ENCODE measurements at places on chromosomes 11 and 22.

DNA sequence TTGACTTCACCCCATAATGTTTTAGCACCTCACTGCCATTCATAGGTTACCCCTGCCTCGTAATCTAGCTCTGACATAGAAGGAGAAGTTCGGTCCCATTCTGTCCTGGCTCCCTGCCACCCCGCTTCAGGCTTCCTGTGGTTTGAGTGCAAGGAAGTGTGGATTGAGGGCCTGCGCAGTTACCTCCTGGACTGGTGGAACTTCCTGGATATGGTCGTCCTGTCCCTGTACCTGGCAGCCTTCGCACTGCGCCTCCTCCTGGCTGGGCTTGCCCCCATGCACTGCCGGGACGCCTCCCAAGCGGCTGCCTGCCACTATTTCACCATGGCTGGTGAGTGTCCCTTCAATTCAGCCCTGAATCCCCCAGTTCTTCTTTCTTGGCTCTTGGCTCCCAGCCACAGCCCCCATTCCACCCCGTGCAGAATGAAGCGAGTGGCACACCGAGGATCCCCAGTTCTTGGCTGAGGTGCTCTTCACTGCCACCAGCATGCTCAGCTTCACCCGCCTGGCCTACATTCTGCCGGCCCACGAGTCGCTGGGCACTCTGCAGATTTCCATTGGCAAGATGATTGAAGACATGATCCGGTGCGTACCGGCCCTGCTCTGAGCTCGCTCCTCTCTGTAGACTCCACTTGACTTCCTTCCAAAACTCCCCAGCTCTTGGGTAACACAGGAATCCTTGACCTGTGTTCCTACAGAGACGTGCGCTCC, 15.4 kb downstream of the ART5 start:
- DNase-seq, result no peak

- DNase-seq, result no peak
Measured at GRCh38 chr11:122040464-122040863, 75.6 kb downstream of the BLID start.

DNA sequence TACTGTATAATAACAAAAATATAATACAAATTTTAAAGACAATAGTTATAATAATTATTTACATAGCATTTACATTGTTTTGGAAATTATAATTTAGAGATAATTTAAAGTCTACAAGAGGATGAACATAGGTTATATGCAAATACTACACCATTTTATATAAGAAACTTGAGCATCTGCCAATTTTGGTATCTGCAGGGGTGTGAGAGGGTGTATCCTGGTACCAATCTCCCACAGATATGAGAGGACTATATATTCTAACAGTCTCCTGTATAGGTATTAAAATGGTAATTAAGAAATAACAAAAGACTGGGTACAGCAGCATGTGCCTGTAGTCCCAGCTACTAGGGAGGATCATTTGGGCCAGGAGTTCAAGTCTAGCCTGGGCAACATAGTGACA, 134.4 kb downstream of the APOL5 start:
- no peak for DNase-seq

DNA sequence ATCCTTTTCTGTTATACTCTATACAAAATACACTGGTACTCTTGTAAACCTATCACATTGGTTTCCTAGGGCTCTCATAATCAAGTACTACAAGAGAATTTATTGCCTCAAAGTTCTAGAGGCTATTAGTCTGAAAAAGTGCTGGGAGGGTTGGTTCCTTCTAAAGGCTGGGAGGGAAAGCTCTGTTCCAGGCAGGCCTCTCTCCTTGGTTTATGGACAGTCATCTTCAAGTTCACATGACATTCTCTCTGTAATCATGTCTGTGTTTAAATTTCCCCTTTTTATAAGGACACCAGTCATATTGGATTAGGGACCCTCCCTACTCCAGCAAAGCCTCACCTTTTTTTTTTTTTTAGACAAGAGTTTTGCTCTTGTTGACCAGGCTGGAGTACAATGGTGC, 9.1 kb downstream of the SLC36A4 start:
- DNase-seq, result no peak

DNA sequence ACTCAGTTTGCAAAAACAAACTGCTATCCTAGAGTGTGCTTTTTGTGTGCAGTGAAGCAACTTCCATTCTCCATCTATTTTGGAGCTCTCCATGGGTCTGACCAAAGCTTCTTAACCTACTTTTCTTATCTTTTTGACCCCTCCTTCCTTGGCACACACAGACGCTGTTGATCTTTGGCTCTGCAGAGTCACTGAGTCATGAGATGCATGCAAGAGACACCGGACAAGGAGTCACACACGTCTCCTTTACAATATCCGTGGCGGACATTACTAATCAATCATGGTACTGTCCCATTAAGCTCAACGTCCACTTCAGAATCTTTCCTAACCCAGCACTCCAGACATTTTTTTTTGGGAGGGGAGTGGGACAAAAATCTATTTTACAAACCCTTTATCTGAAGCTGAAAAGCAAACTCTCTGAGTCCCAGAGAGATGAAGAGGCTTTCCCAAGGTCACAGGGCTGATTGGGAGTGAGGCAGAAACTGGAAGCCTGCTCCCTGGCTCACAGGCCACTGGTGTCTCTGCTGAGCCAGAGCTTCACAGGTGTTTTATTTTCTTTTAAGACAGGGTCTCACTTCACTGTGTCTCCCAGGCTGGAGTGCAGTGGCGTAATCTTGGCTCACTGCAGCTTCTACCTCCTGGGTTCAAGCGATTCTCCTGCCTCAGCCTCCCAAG, 165.8 kb upstream of the SYT13 start:
- DNase-seq, result no peak

- no peak for DNase-seq
Measured at GRCh38 chr11:63444160-63444559, 46.8 kb downstream of the PLAAT5 start.

DNA sequence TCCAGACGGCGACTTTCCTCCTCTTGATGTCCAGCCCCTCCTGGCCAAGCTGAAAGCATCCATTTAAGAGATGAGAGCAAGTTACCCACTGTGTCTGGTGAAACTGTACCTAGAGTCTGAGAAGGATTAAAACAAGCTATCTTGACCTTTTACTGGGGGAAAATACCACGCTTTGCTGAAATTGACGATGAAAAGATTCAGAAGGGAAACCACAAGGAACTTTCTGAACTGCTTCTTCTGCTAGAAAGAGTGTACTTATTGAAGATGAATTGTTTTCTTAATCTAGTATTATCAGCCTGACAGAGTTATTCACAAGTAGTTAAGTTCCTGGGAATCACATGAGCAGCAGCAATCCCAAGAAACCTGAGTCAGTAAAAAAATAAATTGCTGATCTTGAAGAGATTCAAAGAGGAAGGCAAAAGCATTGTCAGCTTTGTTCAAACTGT, 13.1 kb upstream of the MS4A6A start:
- DNase-seq, result no peak

- no peak for DNase-seq
Measured at GRCh38 chr11:31096191-31096805, 273.2 kb downstream of the DCDC1 start.

DNA sequence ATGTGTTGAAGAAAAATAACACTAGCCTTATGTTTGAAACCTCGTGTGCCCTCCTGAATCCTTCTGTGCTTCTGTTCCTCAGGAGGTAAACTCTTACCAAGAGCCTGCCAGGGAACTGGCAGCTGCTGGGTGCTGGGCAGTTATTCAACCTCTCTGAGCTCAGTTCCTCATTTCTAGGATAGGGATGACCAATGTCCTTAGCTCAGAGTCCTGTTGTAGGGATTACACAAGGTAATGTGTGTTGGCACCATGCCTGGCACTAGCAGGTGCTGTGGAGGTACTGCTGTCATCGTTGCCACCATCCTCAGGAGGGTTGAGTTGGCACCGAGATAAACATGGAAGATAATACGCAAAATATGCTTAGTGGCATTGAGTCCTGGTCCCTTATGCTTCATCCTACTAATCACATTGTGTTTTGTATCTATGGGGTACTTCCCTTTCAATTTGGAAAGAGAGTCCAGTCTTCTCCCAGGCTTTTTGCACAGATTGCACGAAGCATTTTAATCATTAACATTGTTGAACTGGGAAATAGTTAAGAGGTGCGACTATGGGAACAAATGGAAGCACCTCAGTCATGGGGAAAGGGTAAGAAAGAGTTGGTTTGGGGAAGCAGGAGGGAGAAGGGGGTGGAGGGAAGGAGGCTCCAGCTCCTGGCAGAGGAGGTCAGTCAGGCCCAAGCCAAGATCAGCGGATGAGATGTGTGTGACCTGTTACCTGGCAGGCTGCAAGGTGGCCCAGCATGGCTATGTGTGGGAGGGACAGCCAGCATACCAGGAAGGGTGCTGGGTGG, 56.7 kb downstream of the CABIN1 start:
- DNase-seq, result no peak

GRCh38 chr22:41286639-41287091, 678 bp upstream of the RANGAP1 start:
- peak; percentile 32 for DNase-seq

- DNase-seq, result no peak
Measured at GRCh38 chr11:1293619-1294015, 15.8 kb downstream of the TOLLIP start.

- DNase-seq, result no peak
Measured at GRCh38 chr11:70466154-70466553, 67.8 kb downstream of the CTTN start.

- DNase-seq, result peak; percentile 19
Measured at GRCh38 chr22:19629720-19630419, 84.4 kb upstream of the SEPTIN5 start.

- no peak for DNase-seq
Measured at GRCh38 chr22:41469218-41469851, 418 bp downstream of the ACO2 start.

DNA sequence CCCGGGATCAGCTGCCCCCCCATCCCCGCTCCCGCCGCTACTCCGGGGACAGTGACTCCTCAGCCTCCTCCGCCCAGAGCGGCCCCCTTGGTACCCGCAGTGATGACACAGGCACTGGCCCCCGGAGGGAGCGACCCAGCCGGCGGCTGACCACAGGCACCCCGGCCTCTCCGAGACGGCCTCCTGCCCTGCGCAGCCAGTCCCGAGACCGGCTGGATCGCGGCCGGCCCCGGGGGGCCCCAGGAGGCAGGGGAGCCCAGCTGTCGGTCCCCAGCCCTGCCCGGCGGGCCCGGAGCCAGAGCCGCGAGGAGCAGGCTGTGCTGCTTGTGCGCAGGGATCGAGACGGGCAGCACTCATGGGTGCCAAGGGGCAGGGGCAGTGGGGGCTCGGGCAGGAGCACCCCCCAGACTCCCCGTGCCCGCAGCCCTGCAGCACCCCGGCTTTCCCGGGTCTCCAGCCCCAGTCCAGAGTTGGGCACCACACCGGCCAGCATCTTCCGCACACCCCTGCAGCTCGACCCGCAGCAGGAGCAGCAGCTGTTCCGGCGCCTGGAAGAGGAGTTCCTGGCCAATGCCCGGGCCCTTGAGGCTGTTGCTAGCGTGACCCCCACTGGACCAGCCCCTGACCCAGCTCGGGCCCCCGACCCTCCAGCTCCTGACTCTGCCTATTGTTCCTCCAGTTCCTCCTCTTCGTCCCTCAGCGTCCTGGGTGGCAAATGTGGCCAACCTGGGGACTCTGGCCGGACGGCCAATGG, 3.9 kb downstream of the RASL10A start:
- no peak for DNase-seq

GRCh38 chr11:110716361-110716760, 4.1 kb upstream of the ARHGAP20 start:
- no peak for DNase-seq

- no peak for DNase-seq
Measured at GRCh38 chr11:108589136-108589535, 4.4 kb downstream of the EXPH5 start.

DNA sequence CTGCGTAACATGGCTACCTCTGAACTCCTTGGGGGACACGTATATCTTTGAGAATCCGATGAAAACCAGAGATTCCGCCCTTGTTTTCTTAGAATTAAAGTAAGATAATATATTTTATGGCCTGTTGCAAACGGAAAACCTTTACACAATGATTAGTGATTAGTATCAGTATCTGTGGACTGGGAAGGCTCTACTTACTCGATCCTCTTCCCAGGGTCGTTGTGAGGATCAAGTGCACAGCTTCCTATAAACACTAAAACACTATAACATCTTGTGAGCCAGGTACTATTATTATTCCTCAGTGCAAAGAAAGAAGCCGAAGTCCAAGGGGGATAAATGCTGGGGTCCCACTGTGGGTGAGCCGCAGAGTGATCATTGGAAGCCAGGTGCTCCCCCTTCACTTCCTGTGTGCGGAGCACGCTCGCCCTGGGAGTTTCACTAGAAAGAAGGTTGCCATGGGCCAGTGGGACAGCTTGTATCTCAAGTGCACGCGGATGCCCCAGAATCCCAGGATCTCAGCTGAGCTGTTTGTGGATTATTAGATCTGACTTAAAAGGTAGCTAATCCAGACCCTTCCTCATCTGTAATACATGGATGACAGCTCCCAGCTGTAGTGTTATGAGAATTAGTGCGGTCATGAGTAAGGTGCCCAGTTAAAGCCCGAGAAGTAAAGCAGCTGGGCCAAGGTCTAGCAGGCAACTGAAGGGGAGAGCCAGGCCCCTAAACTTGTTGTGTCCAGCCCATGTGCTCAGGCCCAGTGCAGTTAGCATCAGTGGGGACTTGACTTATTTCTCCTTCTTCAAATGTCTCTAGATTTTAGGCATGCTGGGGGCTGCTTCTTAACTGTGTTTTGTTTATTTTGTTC, 839 bp downstream of the CBY1 start:
- DNase-seq, result no peak

DNA sequence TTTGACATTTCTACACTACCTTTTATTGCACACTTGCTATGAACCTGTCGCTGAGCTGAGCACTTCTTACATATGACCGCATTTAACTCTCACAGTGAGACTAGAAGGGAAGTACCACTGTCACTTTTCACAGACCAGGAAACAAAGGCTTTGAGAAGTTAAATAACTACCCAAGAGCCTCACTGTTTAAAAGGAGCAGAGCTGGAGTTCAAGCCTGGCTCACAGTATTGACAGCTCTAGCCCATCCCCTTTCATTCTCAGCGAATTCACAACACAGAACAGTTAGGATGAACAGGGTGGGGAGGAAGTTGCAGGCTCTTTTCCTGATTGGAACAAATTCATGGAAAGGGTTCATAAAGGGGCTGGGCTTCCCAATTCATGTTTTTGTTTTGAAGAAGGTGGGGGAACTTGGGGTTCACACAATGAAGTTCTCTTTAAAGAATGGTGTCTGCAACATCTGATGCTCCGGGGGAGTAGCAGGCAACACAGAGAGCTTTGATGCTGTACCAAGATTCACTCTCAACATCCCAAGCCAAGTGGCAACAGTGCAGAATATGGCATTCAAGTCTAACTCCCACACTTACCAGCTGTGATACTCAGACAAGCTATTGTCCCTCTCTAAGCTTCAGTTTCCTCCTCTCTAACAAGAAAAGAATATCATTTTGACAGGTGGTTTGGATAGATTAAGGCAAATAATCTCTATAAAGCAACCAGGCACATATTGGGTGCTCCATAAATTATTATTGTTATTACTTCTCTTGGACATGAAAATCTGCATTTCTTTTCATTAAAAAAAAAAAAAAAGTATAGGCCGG, 17.2 kb downstream of the SCGB1A1 start:
- DNase-seq, result no peak

All from RCC 7860 (cell line).